ENCODE measurements at places on chromosomes 16 and 17.

DNA sequence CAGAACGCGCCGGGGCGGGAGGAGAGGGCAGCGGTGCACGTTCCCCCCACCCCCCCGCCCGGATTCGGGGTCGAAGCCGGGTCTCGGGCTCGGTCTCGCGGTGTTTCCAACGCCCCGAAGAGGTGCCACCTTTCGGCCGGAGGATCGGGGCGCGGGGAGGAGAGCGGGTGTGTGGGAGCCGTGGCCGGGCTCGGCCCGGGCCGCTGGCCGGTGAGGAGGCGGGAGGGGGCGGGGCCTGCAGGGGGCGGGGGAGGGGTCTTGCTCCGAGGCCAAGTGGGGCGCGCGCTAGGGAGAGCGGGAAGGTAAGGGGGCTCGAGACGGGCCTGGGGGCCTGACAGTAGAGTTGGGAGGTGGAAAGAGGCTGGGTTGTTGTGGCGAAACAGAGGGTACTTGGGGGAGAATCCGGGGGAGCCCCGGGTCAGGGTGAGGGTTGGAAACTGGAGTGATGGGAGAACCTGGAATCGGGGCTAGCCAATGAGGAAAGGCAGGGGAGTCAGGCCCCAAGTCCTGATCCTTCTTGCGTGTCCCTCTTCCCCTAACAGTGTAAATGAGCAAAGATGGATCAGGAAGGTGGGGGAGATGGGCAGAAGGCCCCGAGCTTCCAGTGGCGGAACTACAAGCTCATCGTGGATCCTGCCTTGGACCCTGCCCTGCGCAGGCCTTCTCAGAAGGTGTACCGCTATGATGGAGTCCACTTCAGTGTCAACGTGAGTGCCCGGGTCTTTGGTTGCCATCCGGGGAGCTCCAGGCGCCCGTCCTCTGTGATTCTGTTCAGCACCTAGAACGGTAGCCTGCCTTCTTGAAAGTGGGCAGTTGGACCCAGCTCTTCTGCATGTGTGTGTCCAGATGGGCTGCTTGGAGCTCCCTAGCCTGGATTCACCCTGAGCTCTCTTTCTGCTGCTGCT, 873 bp downstream of the SETD1A start:
- DNase-seq: no peak

DNA sequence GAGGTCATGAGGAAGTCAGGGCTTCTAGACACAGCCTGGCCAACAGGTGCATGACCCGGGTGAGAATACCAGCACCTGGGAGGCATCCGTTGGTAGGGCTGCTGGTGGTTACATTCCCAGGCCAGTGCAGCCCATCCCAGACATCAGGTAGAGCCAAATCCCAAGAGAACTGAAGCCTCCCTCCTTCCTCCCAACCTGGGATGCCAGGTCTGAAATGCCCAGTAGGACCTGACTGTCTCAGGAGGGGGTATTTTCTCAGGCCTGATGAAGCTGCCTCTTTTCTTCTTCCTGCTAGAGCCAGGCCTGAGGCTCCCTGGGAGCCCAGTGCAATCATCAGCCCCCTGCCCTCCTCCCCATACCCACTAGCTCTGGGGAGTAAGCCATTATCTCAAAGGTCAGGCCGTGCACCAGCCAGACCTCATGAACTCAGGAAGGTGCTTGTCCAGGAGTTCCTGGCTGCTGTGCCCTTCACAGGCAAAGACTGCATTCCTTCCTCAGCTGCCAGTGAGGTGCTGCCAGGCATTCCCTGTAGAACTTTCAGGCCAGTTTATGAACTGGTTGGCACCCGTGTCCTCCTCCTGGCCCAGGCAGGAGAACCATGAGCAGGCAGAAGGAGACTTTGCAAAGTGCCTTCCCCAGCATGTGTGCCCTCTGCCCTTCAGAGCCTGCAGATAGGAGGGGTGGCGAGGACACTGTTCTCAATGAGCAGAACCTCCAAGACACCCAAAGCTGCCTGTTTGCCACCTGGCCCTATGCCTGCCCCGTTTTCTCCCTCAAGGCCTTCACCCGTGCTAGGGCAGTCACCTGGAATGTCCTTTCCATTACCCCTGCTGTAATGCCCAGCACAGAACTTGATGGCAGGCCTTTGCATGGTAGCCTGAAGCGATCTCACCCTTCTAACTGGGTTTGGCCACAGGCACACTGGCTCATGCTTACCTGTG, 7.6 kb downstream of the TBX2 start:
- no peak for DNase-seq

GRCh38 chr17:21517538-21518293, 141.6 kb downstream of the KCNJ12 start:
- no peak for DNase-seq

GRCh38 chr17:82474223-82475010, 15.9 kb downstream of the NARF start:
- no peak for DNase-seq

- DNase-seq: no peak
These were observed 72.8 kb downstream of the SOCS1 start for GRCh38 chr16:11183035-11183812.

DNA sequence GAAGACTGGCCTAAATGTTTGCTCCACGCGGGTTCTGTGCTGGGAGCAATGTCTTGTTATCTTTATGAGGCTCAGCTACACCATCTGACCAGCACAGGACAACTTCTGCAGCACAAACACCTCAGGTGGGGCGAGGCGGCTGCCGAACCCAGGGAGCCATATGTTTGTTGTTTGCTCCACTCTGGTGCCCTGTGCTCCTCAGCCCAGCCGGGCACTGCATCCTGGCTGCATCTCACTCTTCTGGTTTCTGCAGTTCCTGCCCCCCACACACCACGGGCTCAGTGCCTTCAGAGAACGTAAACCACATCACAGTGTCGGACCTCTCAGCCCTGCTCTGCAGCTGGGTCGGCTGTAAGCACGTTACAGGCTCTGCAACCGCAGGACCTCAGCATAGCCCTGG, 32.4 kb downstream of the MXRA7 start:
- DNase-seq: no peak

DNA sequence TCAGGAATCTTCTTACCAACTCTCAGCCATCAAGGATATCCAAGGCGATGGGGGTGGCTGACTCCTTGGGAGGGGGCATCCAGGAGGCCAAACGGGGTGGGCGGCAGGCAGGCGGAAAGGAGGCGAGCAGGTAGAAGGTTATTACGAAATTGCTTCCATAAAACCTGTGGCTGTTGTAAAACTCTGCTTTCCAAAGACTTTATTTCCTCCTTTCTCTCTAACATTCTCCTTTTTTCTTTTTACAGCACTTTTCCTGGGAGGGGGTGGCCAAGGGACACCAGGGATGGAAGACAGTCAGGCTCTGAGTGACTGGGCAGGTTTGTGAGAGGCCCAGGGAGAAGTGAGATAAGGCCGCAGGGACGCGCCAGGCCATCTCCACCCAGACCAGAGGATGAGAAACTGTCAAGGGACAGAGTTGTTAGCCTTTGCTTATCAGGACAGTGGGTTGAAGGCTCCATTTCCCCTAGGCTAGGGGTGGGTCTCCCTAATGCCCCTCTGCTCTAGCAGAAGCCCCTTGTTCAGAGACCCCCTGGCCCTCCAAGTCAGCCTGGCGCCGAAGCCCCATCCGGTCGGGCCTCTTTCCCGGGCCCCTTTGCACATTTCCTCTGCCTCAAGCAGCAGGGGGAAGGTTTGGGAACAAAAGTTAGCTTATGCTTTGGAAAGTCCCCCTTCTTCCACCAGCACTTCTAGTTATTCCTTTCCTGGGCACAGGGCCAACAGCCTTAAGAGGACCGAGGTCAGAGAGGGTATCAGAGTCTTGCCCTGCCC, 5.0 kb upstream of the HOXB9 start:
- no peak for DNase-seq

- DNase-seq: no peak
These were observed 70.1 kb downstream of the SREBF1 start for GRCh38 chr17:17766744-17767120.

DNA sequence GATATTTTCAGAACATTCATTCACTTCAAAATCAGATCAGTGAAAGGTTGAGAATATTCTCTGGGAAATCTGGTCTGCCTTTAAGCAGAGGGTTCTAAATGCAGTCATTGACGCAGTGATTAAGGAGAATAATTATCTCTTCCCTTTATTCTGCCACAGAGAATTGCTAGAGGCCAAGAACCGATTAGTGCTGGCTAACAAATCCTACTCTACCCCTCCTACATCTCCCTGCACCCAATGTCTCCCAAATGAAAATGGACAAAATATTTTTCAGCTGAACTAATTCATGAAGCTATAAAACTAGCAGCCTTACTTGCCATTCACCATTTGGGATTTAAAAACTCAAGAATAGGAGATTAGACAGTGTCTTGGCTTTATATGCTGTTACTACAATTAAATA, 185.5 kb upstream of the SOX9 start:
- no peak for DNase-seq

GRCh38 chr16:56860226-56861020, 4.6 kb upstream of the SLC12A3 start:
- DNase-seq: no peak

DNA sequence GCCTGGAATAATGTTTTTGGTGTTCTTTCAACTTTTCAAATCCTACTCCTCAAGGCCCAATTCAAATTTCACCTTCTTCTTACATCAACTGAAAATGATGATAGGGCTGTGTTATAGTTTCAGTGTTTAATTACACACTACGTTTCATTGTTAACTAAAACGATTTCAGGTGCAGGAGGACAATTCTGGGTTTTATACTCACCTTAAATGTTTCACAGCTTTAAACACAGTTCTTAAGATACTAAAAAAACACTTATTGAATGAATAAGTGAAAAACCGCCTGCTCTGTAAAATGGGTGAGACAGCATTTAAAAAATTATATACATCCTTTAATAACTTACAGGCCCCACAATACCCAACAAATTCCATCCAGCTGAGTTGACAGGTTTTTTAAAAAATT, 6.2 kb upstream of the MPHOSPH6 start:
- DNase-seq: no peak

GRCh38 chr17:3641717-3642486, 5.3 kb downstream of the CTNS start:
- no peak for DNase-seq

GRCh38 chr16:88764913-88765349, 20.1 kb downstream of the PIEZO1 start:
- no peak for DNase-seq

GRCh38 chr16:79801646-79802045, 201.1 kb upstream of the MAF start:
- DNase-seq: peak; percentile 28

DNA sequence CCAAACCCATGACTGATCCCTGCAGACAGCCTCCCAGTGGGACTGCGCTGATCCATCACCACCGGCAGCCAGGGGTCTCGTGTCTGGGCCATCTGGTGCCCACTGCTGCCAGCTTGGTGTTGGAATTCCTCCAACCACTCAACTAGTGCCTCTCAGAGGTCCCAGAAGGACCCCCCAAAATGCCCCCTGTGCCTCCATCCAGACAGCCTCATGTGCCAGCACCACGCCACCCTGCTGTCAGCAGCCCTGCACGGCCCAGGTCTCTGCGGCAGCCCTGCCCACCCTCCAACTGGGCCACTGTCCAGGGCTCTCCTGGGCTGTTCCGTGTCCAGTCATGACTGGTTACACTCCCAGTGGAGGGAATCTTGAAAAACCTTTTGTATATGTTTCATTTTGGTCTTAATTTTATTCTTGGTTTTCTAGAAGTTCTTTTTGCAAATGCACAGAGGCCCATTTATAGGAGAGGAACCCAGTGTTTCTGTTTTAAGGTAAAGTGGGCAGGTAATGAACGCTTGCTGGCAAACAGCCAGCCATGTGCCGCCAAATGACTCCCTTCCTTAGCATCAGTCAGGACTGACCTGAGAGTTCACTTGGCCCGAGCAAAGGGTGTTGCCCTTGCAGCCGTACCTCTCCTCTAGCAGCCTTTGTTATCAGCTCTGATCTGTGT, 34.6 kb downstream of the GRIN2C start:
- no peak for DNase-seq

GRCh38 chr16:17408296-17408695, 62.5 kb downstream of the XYLT1 start:
- no peak for DNase-seq

GRCh38 chr17:30519707-30520106, 42.5 kb downstream of the GOSR1 start:
- peak; percentile 92 for DNase-seq

- DNase-seq: no peak
These were observed 71.3 kb downstream of the SREBF1 start for GRCh38 chr17:17765359-17766076.

DNA sequence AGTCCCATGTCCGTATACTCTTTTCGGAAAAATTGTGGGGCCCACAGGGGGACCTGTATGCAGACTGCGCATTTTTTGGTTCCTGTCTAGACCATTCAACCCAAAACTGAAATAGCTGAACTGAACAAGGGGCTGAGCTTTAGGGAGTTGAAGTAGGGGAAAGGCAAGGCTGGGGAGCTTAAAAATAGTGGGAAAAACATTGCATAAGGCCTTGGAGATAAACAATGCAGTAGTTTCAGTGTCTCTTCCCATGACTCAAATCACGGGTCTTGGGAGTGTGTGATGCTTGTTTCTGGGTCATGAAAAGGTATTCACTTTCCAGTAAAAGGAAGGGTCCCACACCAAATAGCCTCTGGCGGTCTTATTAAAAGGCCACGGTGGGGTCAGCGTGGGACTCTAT, 402.8 kb upstream of the SALL1 start:
- DNase-seq: no peak

GRCh38 chr17:38322156-38322779, 21.5 kb downstream of the GPR179 start:
- peak; percentile 13 for DNase-seq

DNA sequence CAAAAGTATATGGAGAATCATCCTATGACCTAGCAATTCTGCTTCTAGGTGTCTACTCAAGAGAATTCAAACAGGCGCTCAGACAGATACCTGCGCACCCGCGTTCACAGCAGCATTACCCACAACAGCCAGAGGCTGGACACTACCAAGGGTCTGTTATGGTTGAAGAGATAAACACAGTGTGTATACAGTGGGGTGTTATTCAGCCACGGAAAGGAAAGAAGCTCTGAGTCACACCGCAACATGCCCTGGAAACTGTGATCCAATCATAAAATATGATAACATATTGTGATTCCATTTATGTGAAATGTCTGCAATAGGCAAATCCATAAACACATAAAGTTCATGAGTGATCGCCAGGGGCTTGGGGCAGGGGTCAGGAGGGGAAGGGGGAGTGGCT, 18.0 kb upstream of the JPH3 start:
- peak; percentile 45 for DNase-seq

DNA sequence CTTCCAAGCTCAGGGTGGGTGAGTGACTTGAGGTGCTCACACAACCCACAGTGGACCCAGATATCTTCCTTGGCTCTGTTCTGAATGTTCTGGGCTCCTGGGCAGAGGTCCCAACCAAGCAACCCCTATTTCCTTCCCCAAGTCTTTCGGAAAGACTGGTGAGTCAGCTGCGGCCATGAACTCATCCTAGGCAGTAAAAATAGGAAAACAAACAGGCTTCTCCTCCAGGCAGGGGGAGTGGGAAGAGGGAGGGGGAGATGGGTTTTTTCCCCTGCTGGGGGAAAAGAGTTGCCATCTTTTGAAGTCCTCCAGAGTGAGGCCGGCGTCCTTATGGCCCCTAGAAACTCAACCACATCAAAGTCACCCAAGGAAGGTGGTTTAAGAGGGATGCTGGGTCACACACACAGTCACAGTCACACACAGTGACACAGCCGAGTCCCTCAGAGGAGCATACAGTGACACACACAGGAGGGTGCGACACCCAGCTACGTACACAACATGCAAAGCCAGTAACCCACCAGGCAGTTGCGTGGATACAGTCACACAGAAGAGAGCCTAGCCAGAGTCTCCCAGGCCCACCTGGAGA, 16.0 kb upstream of the DLX4 start:
- DNase-seq: no peak

GRCh38 chr16:3590736-3591435, 13.7 kb upstream of the NLRC3 start:
- DNase-seq: no peak
